Activated CD4-positive, alpha-beta T cell treated with anti-CD3 and anti-CD28 coated beads, Interleukin-2, amount 50 U/mL, for 4 hours (primary cell): ENCODE measurements at places on chromosomes 3 and 15.

DNA sequence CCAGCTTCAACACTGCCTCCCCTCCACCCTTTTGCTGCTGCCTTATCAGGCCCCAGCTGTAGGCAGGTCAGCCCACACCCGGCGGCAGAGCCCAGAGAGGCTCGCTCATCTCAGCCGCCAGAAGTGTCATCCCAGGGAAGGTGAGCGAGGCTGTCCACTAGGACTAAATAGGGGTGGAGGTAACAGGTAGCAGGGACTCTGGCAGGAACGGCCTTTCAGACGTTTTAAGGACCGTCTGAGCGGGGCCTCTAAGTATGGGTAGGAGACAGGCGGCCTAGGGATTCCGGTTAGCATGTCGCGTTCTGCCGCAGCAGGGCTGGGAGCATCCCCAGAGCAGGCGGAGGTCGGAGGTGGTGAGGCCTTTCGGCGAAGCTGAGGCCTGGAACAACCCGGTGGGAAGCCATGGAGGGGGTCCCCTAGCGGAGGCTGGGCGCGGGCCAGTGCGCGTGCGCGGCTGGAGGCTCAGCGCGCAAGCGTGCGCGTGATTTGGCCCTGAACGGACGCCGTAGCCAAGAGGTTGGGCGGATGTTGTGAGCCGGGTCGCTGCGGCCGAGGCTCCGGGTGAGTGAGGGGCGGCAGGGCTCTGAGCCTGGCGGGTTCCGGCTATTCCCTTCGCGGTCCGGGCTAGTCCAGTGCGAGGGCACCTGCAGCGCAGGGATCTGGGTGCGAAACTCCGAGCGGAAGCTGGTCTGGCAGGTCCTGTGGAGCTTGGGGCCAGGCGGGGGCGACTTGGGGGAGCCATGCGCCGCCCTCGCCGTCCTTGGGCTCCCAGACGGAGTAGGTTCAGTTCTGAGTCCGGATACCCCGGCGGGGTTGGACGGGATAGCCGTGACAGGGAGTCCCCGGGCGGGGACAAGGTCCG, at the start of the genes MST1 and RNF123:
TSS of gene MST1 (minus strand) at position 429 of the 862 bp plus-strand sequence. CDS start 783 bp downstream, outside the sequence.
TSS of gene RNF123 (plus strand) at position 512 of the 862 bp plus-strand sequence. CDS start 1,609 bp downstream, outside the sequence.
- peak; percentile 87 for DNase-seq

GRCh38 chr15:99562238-99562637, 3.5 kb upstream of the MEF2A start:
- no peak for DNase-seq

DNA sequence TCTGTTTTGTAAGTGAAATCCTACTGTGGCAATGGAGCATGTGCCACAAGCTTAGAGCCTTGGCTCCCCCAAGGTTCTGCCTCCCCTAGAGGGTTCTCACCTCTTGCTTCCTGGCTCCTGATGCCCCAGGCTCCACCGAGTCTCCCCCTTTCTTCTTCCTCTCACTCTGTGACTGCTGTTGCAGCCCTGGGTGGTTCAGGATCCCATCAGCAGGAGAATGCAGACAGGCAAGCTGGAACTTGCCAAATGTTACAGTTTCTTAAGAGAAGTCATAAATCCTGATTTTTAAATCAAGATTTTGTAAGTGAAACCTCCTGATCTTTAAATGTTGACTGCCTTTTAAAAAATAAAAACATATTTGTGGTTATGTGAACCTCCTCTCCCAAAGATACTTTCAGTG, 133.9 kb downstream of the CCNL1 start:
- no peak for DNase-seq

DNA sequence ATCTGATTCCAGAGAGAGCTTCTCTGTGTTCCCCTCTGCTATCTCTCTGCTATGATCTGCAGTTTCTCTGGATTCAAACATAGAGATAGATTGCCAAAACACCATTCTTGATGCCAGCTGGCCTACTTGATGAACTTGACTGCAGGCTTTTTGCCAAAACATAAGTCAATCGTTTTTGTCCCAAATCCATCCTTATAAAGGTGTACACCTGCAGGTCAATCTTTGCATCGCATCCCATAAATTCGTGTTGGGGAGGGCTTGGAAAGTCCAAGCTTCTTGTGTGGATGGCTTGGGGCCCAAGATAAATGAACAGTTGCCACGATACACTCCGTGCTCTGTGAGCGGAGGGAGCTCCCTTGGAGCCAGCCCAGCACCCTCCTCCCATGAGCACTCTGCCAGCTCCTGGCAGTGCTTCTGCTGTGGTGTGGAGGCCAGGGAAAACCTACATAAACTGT, 2.7 kb downstream of the CERS3 start:
- no peak for DNase-seq

DNA sequence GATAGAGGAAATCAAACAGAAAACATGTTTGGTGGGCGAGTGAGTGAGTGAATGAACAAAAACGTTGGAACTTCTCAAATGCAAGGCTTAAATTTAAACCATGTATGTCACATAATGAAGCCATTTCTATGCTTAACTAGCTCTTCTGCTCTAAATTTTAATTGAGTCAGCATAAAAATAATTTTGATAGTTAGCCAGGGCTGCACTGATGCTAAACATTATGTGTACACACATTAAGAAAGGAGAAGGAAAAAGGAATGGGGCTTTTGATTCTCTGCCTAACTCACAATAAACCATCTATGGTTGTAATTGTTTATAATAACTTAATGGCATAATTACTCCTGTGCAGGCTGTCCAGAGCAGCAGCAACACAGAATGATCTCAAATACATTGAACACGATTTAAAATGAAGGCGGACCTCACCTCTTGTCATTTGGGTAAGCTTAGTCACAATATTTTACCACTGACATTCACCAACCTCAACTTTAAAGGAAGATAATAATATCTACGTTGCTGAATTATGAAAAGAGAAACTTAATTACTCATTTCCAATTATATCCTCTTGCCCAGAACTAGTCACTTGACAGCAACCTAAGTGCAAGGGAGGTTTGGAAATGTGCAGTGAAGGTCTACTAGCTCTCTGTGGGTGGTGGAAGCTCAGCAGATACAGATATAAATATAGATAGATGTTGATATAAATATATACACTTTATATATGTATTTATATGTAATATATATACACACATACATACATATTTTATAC, 318.4 kb upstream of the TRIM42 start:
- DNase-seq, result no peak

GRCh38 chr3:71421820-71422566, 161.5 kb downstream of the FOXP1 start:
- no peak for DNase-seq

- DNase-seq, result no peak
Measured at GRCh38 chr3:179949869-179950268, 86.9 kb downstream of the PEX5L start.

DNA sequence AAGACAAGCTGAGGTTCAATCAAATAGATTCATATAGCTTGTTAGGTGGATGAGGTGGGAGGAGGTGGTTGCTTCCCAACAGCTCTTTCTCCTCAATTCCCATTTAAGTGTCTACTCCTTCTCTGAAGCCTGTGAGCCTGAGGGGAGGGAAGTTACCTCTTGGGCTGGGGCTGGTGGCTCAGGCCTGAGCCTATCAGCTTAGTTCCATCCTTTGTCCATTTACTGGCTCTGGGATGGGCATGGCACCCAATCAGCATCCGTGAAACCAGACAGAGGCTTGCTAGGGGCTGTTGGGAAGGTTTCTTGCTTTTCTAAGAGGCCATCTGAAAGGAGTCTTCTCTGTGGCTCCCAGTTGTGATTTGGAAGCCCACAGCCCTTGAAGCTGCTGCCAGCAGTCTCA, 57.3 kb downstream of the TAMM41 start:
- no peak for DNase-seq

DNA sequence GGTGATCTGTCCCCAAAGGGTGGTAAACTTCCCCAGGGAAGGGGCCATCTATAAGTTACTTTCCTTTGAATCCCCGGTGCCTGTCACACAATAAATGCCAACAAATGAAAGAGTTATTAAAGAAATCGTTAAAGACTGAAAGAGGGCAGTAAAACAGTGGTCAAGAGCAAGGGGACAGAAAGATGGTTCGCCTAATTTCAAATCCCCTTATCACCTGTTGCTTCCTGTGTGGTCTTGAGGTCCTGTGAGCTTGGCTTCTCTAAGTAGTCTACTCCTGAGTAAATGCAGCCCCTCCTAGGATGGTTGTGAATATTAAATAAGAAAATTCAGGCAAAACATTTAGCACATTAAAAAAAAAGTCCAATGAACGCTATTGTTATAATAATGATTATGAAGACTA, 225.7 kb upstream of the ADAMTS9 start:
- no peak for DNase-seq

GRCh38 chr3:13655061-13655913, 106.4 kb downstream of the FBLN2 start:
- DNase-seq, result peak; percentile 11

DNA sequence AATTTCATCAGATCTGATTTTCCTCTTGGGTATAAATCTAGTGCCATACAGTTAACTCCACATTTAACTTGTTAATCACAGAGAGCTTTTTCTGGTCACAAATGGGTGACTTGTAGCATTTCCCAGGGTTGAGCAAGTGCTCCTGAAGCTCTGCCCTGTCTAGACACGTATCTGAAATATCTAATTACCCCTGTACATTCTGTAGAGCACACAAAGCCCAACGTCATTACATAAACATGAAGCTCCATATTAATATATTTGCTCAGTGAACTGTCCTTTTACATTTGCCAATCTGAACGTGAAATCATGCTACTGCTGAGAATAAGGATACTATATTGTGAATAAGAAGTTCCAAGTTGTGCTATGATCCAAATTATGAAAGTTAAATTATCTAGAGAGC, 49.0 kb downstream of the THBS1 start:
- no peak for DNase-seq

GRCh38 chr15:75545064-75545463, 34.1 kb downstream of the PTPN9 start:
- no peak for DNase-seq

DNA sequence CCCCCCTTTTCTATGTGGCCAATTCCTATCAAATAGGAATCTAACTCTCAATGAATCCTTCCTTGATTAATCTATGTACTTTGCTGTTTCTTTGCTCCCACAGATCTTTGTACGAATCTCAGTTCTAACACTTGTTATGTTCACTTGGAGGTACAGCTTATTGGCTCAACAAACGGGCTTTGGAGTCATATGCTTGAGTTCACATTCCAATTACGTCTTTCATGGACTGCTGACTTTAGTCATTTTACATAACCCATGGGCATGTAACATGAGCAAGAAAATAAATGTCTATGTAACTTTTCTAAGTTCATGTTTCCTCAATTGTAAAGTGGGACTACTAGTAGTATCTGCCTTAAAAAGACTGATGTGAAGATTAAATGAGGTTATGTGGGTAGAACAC, 123.2 kb upstream of the TBC1D5 start:
- DNase-seq, result no peak

DNA sequence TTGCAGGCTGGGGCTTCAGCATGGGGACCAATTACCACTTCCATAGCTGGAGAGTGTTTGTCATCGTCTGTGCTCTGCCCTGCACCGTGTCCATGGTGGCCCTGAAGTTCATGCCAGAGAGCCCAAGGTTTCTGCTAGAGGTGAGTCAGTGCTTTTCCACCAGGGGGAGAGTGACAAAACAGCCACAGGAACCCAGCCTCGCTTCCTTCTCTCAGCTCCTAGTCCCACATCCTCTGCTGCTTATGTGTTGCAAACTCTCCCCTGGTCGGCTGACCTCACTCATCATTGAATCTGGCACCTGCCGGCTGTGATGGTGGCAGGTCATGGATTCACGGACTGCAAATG, 158.3 kb downstream of the SV2B start:
- no peak for DNase-seq

- no peak for DNase-seq
Measured at GRCh38 chr3:8736436-8736835, 2.8 kb downstream of the CAV3 start.

DNA sequence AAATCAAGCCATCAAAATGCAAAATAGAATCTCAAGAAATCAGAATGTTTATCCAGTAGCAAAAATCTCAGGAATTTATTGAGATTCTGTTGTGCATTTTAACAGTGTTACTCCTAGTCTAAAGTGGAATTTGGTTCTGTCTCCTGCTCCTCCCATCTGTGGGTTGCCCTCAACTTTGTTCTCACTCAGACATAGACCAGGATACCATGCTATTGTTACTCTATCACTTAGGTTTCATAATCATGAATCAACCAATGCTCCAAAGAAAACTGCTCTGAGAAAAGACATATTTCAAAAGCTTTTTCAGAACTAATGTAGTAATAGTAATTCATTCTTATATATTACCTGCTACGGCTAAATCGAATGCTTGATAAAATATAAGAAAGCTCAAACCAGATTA, 274.7 kb downstream of the RBMS3 start:
- no peak for DNase-seq

DNA sequence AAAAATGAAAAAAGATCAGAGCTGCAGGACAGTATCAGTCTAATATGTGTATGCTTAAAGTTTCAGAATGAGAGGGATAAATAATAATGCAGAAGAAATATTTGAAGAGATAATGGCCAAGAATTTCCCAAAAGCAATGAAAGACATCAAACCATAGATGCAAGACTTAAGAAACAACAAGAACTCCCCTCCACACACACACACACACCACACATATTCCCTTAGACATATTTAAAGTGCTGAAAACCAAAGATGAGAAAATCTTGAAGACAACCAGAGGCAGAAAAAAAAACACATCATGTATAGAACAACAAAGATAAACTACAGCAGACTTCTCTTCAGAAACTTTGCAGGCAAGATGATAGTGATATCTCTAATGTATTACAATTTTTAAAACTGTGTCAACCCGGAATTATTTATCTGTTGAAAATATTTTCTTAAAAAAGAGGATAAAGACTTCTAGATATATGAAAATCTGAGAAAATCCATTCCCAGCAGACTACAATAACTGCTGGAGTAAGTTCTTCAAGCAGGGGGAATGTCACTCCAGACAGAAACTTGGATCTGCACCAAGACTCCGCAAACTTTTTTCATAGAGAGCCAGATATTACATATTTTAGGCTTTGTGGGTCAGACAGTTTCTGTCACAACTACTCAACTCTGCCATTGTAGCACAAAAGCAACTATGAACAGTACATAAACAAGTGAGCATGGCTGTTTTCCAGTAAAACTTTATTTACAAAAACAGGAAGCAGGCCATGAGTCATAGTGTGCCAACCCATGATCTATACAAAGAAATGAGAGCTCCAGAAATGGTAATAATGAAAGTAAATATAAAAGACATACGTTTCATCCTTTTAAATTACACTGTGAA, 223.4 kb upstream of the CGNL1 start:
- DNase-seq, result no peak

DNA sequence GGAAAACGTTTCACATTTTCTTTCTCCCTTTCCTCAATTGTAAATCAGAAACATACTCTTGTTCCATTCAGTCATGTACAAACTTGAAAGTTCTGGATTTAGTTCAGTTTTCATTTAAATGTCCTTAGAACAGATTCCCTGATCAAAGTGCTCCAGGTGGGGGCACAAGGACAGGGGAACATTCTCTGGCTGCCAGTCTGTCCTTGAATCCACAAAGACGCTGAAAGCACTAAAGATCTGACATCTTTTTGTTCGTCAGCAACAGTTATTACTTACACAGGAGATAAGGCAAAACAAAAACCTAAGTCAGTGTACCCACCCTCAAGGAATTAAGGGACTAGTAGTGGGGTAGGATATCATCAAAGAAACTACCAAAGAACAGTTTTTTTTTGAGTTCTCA, 139.2 kb downstream of the GHSR start:
- no peak for DNase-seq

GRCh38 chr3:139281096-139281495, 62.7 kb upstream of the MRPS22 start:
- DNase-seq, result no peak

GRCh38 chr3:175932586-175932985, 1073.5 kb downstream of the NAALADL2 start:
- DNase-seq, result no peak
